HepG2 (cell line): ENCODE measurements at places on chromosomes 1 and 21.

GRCh38 chr1:17192394-17193221 lies 12.3 kb upstream of the PADI1 start:
- no peak for DNase-seq

DNA sequence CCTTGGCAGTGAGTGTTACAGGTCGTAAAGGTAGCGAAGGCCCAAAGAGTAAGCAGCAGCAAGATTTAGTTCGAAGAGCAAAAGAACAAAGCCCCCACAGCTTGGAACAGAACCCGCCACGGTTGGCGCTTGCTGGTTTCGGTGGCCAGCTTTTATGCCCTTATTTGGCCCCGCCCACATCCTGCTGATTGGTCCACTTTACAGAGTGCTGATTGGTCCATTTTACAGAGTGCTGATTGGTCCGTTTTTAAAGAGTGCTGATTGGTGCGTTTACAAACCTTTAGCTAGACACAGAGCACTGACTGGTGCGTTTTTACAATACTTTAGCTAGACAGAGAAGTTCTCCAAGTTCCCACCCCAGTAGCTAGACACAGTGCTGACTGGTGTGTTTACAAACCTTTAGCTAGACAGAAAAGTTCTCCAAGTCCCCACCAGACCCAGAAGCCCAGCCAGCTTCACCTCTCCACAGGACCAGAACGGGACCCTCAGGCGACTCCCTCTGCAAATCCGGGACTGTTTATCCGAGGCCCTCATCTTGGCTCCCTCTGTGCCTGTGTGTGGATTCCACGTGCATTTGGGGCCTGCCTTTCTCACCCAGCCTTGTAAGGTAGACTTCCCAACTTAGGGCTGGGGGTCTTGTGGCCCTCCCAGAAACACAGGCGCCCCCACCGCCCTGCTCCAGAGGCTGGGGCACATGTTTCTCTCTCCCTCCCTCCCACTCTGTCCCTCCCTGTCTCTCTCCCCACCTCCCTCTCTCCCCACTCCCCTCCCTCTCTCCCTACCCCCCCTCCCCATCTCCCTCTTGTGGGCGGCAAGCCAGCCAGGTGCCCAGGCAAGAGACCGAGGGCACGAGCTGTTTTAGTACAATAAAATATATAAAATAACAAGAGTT lies 12.6 kb downstream of the FTCD start:
- DNase-seq: no peak

DNA sequence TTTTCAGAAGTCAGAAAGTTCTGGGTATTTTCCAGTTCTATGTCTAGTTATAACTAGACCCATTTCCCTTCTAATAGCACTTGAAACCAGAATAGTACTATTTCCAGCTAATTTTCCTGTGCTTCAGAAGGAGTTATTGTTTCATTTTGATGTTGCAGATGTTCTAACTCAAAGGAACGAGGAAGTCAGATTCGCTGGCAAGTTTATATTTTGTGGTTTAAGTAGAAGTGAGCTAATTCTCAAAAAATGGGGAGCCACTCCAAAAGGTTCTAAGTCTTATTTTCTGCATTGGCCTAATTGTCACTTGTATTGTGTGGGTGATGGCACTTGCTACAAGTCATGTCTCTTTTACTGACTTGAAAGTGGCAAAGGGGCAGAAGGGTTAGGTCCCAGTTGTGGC lies 18.1 kb downstream of the CCDC185 start:
- no peak for DNase-seq

DNA sequence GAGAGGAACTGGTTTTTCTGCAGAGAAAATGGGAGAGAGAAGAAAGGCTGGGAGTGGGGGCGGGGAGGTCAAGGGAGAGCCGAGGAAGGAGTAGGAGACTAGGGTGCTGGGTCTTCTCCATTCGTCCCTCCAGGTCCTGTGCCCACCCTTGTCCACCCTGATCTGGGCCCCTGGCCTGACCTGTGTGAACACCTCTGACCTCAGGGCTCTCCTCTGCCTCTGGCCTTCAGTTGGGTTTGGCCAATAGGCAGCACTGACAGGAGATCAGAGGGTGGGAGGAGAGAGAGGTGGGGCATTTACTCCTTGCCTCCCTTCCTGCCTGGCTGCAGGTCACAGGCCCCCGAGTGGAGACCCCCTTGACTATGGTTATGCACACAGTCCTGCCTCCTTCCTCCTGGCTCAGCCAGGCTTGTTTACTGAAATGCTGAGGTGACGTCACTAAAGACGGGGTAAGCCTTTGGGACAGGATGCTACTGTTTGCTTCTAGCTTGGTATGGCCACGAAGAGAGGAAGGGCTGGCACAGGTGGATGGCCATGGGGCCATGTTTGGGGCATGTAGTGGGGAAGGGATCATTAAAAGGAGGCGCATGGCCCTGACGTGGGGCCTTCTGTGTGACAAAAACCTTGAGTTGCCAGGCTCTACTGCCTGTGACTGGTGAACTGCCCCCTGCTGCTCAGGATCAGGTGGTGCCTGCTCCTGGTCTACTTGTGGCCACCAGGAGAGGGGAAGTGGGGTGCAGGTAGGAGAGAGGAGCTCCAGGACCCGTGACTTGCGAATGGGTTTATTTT lies 248.7 kb upstream of the CSF3R start:
- no peak for DNase-seq

DNA sequence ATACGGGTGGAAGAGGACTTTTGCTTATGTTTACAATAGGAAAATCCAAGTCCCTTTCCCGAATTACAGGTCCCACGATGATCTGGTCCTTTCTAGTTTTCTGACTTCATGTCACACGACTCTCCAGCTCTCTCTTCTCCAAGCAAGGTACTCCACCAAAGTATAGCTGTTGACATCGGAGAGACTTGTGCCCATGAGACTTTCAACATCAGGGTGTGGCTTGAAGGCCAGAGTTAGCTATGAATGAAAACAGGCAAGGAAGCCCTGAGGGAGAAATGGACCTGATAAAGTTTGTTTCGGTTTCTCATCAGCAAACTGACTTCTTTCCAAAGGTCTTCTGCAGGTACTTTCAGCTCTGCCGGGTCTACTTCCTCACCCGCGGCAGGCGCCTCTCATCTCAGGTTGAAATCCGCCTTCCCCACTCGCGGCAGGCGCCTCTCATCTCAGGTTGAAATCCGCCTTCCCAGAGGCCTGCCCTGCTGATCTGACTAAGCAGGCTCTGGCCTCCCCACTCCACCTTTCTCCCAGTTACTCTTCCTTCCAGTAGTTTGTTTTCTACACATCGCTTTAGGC lies 2.1 kb upstream of the PER3 start:
- no peak for DNase-seq

DNA sequence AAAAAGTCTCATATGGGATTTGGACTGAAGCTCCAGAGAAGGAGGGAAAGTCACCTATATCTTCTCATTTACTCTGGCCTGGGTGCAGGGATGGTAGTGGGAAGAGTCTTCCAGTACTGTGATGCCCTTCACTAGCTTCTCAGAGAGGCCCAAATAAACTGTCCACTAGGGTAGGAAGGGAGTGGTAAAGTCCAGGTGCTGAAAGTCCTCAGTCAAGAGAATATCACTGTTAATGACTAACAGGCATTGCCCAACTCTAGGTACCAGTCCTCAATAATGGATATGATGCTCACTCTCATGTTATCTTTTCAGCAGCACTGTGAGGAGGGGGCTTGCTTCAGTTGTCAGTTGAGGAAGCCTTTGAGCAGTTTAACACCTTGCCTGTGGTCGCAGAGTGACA lies 64.0 kb downstream of the LHX8 start:
- DNase-seq: peak; percentile 3

DNA sequence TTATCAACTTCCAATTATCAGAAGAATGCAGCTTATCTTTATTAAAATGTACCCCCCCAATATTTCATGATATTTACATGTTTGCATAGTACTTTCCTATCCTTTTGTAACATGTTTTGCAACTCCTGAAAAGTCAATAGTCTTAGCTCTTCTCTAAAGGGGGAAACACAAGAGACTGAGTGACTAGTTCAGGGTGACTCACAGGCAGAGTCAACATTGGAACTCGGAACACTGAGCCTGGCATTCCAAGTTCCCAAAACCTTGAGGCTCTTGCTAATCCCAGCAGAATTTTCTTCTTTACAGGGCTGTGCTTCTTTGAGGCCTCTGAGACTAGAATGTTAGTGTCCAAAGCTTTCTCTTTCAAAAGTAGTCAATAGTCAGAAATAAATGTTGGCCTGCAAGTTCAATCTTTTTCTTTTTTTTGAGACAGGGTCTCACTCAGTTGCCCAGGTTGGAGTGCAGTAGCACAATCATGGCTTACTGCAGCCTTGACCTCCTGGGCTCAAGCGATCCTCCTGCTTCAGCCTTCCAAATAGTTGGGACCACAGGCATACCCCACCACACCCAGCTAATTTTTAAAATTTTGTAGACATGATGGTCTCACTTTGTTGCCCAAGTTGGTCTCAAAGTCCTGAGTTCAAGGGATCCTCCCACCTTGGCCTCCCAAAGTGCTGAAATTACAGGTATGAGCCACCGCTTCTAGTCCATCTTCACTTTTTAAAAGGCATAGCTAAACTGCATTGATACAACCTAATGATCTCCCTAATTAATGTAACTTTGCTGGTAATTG lies 37.5 kb downstream of the ZNF281 start:
- DNase-seq: peak; percentile 96

GRCh38 chr1:15698201-15698600 lies 14.1 kb downstream of the PLEKHM2 start:
- no peak for DNase-seq

DNA sequence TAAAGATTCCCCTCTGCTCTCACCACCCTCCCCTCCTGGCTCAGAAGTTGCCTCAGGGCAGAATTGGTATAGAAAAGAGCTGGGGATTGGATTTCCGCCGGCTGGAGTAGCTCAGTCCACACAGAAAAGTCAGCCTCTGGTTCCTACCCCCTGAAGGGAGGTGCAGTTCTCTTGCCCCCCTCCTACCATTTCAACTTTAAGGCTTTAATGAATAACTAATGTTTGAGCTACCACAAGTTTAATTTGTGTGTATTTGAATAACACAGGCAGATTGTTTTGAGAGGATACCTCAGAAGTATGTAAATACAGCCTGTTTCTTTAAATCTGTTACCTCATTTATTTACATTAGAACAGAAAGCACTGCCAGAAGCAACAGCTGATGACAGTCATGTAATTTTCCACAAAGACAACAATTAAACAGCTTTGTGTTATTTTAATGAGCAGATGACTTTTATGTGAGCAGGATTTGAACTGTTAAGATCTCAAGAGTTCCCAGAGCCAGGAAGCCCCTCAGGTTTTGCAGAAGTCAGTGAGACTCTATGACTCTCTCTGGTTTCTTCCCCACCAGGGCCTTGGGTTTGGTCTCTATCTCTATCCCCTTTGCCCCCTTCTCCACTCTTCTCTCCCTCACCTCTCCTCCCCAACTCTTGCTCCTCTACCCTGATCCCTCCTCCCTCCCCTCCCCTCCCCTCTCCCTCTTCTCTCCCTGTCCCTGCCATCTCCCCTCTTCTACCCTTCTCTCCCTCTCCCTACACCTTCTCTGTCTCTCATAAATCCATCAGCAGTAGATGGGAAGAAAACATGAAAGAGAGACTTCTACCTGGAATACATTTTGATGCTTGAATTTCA lies 26.3 kb downstream of the DUSP10 start:
- DNase-seq: peak; percentile 79

DNA sequence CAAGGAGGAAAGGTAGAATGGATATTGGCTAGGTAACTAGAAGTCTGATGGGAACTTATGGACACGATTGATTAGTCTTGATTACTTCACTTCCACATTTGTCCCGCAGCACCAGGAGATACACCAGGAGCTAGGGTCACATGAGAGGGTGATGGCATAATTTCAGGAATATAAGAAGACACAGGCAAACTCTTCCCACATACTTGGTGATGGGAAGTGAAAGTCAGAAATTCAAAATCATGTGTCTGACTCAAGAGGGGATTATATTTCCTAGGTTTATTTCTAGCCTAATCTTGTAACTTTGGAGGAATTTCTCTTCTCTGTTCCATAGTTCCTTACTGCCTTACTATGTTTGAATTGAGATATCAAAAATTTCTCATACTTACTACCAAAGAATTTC lies 185.0 kb downstream of the PBX1 start:
- no peak for DNase-seq

DNA sequence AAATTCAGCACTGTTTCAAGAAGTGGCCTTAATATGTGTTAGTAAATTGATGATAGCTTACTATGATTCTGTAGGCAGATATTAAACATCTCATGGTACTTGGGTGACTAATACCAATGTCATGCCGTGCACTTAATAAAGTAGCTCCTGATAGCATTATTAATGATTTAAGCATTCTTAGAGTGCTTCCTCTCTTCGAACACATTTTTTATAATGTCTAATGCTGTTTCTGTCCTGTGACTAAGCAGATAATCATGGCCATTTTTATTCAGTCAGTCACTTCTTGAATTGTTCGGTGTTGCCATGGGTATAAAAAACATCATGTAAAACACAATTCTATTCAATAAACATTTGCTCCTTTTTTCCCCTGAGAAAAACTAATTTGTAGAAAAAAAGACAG lies 804.6 kb upstream of the ADGRL4 start:
- DNase-seq: no peak

DNA sequence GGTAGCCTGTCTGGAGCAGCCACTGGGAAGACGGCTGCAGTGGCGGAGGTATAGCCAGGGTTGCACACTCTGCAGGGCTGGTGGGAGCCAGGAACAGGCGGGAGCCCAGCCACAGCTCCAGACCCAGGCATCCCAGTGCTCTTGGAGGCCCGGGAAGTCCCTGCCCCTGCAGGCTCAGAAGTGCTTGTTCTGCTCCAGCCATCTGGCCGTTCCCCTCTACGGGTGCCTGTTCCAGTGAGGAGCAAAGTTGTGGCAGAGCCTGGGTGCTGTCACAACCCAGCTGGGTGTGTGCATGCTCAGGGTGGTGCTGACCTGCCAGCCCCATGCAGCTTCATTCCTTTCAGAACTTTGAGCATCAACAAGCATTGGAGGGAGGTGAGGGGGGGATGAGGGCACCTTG lies 31.7 kb upstream of the BACE2 start:
- no peak for DNase-seq

GRCh38 chr1:110686188-110686587 lies 11.4 kb upstream of the KCNA3 start:
- DNase-seq: no peak

GRCh38 chr1:23522244-23522982 lies 8.6 kb downstream of the E2F2 start:
- DNase-seq: no peak

DNA sequence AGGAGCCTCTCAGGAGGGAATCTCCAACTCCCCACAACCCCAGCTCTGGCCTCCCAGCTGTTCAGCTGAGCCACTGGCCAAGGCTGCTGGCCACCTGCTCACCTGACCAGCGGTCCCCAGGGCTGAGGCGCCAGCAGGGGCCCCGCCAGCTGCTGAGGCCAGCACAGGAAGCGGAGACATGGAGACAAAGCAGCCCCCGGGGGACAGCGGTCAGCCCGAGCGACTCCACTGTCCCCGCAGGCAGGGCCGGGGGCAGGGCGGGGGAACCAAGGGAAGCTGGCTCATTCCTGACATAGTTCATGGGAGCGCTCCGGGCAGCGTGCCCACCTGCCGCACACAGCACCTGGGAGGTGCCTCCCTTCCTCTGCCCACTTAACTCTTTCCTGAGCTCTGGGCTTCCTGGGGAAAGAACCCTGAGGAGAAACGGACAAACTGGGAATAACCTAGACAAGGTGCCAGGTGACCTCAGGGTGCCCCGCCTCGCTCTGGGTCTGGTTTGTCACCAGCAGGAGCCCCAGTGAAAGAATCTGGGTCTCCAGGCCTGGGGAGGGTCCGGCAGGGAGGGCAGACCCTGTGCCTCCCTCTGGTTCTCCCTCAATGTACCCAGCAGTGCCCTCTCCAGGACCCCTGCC lies 10.7 kb downstream of the EPHA2 start:
- DNase-seq: peak; percentile 68
